NCI-H2029 treated with DMSO at 0.1 percent for 48 hours (cell line): ENCODE measurements at places on chromosomes 1 and 21.

GRCh38 chr1:14298806-14299205 lies 299.7 kb upstream of the KAZN start:
- DNase-seq, result no peak

GRCh38 chr1:225762002-225762441 lies 15.6 kb upstream of the SRP9 start:
- DNase-seq, result peak; percentile 37

GRCh38 chr1:159076438-159077119 lies at the start of gene AIM2:
TSS of gene AIM2 (minus strand) at chr1:159076766. CDS start at chr1:159073499, 3,267 bp downstream.
- DNase-seq, result no peak

DNA sequence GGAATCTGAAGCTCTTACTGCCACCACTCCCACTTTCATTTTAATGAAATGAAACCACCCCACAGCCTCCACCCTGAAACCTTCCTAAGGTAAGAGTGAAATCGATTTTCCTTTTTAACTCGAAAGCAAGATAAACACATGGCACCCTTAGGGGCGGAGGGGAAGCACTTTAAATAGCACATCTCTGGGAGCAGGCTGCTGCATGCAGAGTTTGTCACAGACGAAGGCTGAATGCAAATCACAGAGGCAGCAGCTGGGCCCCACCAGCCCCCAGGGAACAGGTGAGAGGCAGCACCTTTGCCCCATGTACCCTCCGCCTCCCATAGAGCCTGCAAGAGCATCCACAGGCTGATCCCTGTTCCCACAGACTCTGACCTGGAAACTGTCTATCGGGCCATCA lies 60.0 kb upstream of the GRIK3 start:
- DNase-seq, result no peak

- DNase-seq, result peak; percentile 99
Measured at GRCh38 chr1:151790071-151790939, at the start of gene TDRKH. TSS of gene TDRKH (minus strand) at chr1:151790500. CDS start at chr1:151783022, 7,478 bp downstream.
